ENCODE measurements at places on chromosomes 3 and 15.

DNA sequence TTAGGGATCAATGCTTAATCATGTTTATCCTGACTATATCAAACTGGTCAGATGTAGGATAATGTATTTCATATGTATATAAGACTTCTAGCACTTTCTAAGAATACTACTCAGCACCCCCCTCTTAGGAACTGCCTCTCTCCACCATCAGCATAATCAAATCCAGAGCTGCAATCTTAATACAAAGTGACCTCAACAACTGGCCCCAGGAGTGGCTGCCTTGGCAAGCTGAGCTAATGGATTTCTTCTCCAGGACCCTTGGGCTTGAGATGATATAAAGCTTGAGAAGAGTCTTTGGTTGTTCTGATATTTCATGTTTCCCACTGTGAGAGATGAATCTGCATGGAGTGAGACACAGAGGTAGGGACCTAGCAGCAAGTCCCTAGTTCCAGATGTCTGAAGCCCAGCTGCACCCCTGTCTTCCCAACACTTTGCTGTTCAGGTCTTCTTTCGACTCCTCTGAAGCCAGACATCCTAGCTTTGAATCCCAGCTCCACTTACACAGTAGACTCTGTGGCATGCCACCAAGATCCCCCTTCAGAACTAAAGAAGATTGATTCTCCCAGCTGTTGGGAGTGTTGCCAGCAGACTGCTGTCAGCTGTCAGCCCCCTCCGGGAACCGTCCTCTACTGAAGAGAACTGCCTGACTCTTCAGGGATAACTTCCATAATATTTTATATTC is 309.3 kb upstream of the UBE2E2 start:
- no peak for DNase-seq

DNA sequence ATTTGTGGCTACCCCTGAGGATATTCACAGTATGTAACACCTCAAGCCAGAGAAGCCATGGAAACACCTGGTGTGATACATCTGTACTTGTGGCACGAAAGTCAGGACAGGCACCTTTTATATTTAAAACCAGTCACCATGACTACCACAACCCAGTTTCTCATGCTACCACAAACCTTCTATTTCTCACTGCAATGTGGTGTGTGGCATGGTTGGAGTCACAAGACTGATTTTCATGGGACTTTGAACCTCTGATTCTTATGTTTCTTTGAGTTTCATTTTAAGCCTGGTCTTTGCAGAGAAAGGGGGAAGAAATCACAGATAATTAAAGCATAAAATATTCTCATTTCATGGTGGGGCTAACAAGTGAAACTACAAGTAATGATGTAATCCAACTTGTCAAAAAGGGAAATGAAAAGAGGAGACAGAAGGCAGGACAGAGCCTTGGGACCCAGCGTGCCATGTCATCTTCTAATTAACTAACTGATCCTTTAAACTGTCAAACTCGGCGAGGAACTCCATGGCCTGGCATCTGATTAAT is 175.9 kb downstream of the PDZRN3 start:
- no peak for DNase-seq

- no peak for DNase-seq
Measured at GRCh38 chr3:42654331-42655201, 1.1 kb downstream of the ZBTB47 start.

DNA sequence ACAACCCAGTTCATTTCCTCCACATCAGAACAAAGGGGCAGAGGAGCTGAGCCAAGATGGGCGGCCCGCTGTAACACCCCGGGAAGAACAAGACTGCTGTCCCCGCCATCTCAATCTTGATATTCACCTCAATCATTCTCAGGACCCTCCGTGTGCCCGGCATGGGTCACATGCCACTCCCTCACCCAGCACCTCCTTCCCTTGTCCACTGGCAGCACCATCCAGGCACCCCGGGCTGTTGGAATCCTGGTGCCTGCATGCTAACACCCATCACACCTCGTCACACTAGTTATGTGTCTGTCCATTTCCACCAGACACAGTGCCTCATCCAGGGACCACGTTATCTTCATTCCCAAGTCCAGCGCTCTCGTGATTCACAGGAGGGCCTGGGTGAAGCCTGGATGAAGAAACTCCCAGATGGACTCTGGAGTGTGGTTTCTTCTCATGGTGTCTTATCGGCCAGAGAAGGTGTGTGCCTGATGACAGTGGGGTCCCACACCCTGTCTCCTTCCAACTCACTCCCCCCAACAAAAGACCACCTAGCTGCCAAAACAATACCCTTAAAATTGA is 16.7 kb downstream of the MEGF11 start:
- DNase-seq = no peak

DNA sequence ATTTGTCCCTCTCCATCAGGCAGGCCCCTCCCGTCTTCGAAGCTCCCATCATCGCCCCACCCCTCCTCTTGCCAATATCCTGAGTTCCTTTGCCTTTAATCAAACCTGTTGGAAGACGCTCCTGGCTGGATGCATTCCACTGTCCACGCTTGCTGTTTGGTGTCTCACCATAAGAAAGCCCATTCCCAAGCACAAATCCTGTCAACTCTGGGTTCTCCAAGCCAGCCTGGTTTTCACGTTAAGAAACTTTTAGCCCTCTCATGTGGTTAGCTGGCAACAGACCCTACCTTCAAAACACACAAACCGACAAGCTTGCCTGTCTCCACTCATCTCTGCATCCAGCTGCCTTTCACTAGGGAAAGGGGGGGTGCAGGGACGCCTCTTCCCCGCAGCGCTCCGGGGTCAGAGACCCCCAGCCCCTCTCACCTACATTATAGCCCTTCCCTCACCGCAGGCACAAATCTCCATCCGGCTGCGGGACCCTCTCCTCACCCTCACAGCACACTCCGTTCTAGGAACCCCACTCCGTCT is 1.1 kb downstream of the GORASP1 start:
- no peak for DNase-seq

- no peak for DNase-seq
Measured at GRCh38 chr15:90071220-90071807, 31.0 kb downstream of the IDH2 start.

DNA sequence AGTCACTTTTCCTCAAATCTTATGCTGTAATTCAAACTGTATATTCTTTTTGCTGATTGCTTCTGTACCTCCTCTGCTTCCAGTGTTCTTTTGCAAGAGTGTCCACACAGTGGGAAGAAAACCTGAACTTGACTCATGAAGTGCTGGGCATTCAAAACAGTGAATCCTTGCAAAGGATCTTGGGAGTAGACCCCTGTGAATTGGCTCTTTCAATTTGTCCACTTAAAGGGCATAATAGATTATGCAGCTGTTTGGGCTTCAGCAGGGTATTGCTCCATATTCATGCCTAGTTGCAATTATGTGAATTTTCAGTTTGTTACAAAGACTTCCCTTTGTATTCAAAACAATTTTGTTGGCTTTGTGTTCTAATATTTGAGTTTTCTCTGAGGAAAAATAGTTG is 11.4 kb downstream of the ZFAND6 start:
- DNase-seq = no peak

- DNase-seq = no peak
Measured at GRCh38 chr15:49848282-49848724, 227.5 kb downstream of the DTWD1 start.
